ENCODE measurements at places on chromosomes 7 and 10.

DNA sequence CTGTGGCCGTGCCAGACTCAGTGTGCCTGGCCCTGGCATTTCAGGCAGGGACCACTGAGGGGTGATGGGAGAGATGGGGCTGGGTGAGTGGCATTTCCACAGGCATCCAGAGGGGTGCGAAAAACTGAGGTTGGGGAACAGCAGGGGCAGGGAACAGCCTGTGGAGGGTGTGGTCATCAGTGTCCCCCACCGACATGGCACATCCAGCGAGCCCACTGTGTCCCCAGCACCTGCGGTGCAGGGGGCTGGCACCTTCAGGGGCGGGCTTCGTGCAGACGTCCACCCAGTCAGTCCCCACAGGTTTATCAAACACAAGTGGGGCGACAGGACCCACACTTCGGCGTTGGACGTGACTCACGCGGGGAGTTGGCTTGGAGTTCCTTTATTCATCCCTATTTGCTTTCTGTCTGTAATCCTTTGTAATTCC is 14.8 kb downstream of the CUX1 start:
- no peak for DNase-seq

GRCh38 chr10:71308985-71309384 is 10.1 kb upstream of the SLC29A3 start:
- DNase-seq: no peak

GRCh38 chr10:86868353-86868752 is 89.1 kb downstream of the MMRN2 start:
- DNase-seq: no peak

DNA sequence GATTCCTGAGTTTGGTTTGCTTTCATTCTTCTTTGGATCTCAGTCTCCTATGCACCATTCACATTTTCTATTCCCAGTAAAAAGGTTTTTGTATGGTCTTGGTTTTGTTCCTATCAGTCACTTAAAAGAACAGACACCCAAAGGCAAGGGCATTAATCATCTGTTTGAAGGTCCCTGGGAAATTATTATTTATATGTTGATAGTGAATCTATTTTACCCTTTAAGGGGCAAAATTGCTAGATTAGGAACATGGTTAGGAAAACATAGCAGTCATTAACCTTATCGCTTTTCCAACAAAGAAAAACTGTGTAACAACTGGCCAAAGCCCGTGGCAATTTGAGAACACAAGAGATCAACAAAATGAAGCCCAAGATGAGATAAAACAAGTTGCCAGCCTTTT is 1146.6 kb upstream of the C7orf33 start:
- DNase-seq: no peak

GRCh38 chr10:95133016-95133752 is 60.9 kb upstream of the ACSM6 start:
- no peak for DNase-seq

DNA sequence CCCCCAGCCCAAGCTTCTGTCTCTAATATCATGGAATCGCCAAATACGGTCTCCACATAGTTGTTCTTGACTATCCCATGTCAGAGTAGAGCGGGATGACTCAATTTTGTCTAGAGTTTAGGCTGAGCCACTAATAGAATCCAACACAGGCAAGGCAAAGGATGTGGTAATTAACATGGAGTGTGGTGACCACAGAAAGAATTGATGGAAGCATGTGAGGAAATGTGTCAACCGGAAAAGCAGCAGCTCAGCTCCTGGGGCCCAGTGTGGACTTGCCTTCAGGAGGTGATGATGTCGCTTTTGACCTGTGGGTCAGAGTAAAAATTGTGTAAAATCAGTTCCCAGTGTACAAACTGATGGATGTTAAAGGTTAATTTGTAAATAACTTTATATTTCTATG is 139.3 kb upstream of the KLF6 start:
- DNase-seq: no peak

GRCh38 chr7:4043988-4044387 is 638.1 kb upstream of the FOXK1 start:
- no peak for DNase-seq

DNA sequence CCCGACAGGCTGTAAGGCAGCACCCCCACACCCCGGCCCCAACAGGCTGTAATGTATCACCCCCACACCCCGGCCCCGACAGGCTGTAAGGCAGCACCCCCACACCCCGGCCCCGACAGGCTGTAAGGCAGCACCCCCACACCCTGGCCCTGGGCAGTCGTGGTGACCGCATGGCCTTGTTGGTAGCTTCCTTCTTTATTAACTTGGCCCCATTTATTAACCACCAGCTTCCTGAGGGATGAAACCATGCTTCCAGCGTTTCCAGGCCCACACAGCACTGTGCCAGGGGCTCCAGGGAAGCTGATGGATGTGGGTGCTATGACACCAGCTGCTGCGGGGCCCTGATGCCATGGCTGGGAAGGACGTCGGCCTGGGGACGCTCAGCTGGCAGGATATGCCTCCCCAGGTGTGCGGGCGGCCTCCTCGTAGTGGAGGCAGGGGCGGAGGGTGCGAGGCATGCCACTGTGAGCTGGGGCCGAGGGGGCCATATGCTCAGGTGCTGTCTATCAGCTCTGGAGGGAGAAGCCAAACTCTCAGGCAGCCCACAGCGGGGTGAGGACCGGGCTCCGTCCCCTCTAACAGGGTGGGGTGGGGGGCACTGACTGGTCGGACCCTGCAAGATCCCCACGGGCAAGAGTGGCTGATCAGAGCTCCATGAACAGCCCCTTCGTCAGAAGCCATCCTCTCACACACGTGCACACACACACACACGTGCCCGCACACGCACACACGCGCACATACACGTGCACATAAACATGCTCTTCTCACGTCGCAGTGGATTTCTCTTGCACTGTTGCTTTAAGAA is 311.0 kb downstream of the PTPRN2 start:
- no peak for DNase-seq

- no peak for DNase-seq
Measured at GRCh38 chr10:79298403-79299244, 48.6 kb upstream of the PPIF start.

DNA sequence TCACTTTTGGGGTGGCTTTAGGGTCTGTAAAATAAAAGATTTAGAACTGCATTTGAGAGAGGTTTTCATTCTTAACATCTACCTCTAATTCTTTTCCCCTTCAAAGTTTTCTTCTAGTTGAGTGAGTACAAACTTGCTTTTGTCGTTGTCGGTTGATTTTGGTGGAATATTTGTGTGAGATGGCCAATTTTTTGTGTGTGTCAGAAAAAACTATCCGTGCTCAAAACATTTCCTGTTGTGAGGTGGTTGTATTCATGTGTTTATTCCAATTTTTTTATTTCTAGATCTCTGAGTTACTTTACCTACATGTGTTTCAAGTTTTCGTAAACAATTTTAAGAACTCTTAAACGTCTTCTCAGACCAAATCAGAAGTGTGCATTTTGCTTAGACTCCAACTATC is 1.6 kb downstream of the AHR start:
- DNase-seq: no peak

DNA sequence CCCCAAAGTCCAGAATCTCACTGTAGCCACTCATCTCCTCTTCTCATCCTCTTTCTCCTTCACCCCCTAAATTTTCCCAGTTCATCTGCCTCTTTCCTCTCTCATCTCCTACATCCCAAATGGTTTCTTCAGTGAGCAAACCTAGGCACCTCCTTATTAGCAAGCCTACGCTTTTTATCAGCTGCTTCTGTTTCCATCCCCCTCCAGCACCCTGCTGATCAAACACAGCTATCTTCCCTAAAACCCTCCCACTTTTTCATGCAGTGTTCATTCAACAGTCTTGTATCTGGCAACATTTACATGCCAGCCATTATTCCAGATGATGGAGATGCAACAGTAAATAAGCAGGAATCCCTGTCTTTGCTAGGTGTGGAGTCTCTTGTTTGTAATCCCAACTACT is 3.3 kb upstream of the ABRAXAS2 start:
- no peak for DNase-seq

GRCh38 chr10:128461991-128462390 is 335.8 kb upstream of the MKI67 start:
- no peak for DNase-seq

- DNase-seq: peak; percentile 34
Measured at GRCh38 chr10:117631276-117632145, 89.0 kb downstream of the EMX2 start.

DNA sequence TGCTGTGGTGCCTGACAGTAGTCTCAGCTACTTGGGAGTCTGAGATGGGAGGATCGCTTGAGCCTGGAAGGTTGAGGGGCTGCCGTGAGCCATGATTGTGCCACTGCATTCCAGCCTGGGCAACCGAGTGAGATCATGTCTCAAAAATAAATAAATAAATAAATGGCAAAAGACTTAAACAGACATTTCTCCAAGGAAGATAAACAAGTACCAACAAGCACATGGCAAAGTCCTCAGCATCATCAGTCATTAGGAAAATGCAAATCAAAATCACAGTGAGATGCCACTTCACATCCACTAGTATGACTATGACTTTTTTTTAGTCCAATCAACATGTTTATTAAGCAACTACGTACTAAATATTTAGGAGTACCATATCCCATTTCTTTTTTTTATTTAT is 21.3 kb upstream of the KPNA7 start:
- no peak for DNase-seq

GRCh38 chr7:21261627-21262594 is 166.0 kb upstream of the SP4 start:
- no peak for DNase-seq

DNA sequence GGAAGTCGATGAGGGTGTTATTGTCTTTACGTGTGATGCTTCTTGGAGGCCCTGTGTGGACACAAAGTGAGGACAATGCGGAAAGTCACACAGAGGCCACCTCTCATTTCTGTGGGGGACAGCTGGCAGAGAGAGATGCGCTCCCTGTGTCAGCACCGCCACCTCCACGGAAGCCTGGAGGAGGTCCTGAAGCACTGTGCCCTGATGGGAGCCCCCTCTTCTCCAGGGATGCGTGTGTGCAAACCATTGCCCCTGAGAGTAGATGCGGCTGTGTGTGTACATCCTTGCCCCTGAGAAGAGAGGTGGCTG is 2.0 kb downstream of the PTPRE start:
- DNase-seq: no peak

DNA sequence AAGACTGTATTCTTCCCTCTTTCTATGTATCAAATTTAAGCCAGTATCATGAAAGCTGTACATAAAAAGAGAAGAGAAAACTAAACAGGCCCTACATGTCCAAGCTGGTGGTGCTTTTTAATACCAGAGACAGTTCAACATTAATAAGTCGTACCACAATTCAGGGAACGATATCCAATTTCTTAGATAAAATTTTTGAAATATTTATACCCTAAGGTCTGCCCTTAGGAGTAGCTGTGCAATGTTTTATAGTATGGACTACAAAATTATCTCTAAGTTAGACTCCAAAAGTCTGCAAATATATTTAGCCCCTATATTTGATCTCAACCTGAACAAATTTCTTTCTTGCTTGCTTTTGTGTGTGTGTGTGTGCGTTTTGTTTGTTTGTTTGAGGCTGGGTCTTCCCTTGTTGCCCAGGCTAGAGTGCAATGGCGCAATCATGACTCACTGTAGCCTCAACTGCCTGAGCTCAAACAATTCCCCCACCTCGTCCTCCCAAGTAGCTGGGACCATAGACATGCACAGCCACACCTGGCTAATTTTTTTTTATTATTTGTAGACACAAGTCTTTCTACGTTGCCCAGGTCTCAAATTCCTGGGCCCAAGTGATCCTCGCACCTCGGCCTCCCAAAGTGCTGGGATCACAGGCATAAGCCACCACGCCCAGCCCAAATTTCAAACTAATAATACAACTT is 13.2 kb downstream of the ARHGAP19 start:
- DNase-seq: no peak

- DNase-seq: no peak
Measured at GRCh38 chr10:11367505-11367904, 243.9 kb downstream of the USP6NL start.

DNA sequence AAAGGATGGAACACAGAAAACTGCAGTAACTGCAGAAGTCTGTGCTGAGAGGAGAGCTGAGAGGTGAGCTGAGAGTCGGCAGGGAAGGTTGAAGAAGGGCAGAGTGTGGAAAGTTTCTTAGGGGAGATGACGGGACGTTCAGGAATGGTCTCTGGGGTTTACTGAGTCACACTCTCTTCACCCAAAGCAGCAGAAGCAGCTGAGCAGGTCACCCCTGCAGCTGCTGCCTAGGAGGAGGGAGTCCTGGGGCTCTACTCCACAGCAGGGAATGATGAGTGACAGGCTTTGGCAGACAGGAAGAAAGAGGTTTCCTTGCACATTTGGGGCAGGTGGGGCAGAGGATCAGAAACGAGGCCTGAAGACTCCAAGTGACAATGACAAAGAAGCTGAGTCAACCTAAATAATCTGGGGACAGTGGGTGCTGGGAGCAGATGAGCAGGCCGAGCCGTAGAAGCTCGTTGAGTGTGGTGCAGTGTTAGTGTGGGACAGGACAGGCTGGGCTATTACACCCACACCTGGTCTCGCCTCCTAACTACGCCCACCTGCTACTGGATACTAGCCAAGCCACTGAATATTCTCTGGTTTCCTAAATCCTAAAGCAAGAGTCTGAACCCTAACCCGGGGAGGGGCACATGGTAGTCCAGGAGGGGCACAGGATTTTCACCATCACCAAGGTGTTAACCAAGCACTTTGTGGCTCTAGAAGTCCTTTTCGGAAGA is 24.9 kb downstream of the BEND7 start:
- no peak for DNase-seq

- DNase-seq: no peak
Measured at GRCh38 chr10:21368022-21368582, 157.4 kb downstream of the SKIDA1 start.

DNA sequence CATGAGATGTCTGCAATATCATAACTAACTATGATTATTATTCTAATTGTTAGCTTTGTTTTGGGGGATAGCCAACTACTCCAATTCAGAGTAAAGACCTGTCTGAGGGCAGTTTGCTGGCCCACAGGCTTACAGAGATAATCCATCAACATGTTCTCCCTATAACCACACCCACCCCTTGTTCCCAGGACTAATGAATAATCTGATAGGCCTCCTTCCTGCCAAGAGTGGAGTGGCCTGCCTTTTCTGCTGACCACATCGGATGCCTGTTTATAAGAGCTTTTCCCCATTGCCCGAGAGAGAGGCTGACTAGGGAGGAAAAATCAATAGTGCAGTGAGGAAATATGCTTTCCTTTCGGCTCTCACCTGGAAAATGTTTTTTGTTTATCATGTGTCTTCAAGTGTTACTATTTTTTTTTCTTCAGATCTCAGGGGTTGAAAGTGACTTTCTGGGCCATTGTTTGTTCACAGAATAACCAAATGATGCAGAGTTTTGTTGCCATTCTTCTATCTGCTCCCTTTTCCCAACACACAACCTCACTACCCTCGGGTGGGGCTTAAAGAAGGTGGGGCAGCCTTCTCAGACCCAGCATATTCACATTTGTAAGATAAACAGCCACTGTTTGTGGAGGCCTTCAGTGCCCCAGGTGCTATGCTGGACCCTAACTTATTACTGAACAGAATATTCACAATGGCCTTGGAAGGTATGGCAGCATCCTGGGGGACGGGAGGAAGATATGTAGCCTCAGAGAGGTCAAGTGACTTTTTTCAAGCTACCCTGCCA is 38.4 kb downstream of the PLPP4 start:
- no peak for DNase-seq

GRCh38 chr7:135414850-135415439 is 95.0 kb downstream of the CNOT4 start:
- DNase-seq: no peak

Data from amygdala (tissue), 56 donors.